EH (cell line): ENCODE measurements at places on chromosomes 1 and 21.

DNA sequence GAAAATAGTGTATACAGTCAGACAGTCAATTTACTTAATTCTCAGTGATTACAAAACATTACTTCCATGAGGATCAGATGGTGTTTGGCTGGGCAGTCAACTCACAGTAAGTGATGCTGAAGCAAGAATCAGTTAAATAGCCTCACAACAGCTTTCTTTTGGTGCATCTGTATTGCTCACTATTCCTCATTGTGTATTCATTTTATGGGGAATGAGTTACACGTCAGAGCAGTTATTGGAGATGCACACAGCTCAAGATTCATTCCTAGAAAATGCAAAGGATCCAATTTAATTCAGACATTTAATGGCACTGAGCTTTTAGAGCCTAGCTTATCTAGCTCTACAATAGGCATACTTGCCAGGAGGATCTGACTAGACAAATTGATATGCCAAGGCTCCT lies 150.6 kb downstream of the HS2ST1 start:
- DNase-seq: peak; percentile 38

- DNase-seq: no peak
Measured at GRCh38 chr1:69475021-69475420, 92.7 kb upstream of the LRRC7 start.

GRCh38 chr1:36320767-36321118 lies 2.7 kb downstream of the EVA1B start:
- DNase-seq: no peak

- no peak for DNase-seq
Measured at GRCh38 chr1:224498574-224499170, 64.1 kb upstream of the WDR26 start.

GRCh38 chr1:7219031-7219430 lies 433.8 kb downstream of the CAMTA1 start:
- DNase-seq: no peak

GRCh38 chr1:147171399-147172167 lies 687 bp downstream of the PRKAB2 start:
- peak; percentile 32 for DNase-seq

DNA sequence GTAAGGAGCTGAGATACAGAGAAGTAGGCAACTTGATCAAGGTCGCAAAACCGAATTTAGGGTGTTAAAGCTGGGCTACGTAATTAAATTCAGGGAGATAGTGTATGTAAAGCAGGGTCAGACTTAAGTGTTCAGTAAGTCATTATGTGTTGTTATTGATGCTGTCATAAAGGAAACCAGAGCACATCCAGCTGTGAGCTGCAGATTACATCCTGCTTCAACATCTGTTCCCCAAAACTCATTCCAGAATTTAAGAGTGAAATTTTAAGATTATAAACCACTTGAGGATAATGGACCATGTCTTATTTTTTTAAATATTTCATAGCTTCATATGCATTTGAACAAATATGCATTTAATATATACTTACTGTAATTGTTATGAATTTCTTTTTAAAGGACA lies 49.7 kb downstream of the IVNS1ABP start:
- DNase-seq: no peak

DNA sequence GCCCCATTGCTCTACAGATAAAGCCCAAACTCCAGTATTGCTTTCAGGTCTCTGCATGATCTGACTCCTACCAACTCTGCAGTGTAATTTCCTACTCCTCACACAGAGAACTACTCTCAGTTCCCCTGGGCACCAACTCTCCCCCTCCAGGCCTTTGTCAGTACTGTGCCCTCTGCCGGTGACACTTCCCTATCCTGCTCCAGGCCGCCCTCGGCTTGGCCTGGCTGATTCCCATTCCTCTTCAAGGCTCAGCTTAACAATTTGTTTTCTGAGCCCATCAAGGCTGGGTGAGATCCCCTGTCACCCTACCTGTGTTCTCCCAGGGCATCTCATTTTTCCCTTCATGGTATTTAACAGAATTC lies 2.6 kb downstream of the SLAMF8 start:
- DNase-seq: peak; percentile 23

GRCh38 chr21:42109873-42110525 lies 38.9 kb downstream of the UMODL1 start:
- no peak for DNase-seq

DNA sequence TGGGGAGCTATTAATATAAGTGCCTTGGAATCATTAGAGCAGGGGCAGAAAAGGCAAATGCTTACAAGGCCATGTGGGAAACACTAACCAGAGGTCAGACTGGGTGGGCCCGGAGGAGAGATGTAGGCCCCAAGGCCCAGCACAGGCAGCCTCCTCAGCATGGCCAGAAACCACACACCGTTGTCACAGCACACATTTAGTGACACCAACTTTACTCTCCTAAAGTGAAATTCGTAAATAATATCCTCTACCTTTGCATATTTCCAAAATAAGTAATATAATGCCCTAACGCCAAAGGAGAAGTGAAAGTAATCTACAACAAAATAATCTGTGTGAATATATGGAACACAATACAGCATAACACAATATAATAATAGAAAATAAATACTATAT lies 62.6 kb downstream of the KIF21B start:
- DNase-seq: no peak

GRCh38 chr1:64933296-64934070 lies 32.9 kb downstream of the JAK1 start:
- DNase-seq: peak; percentile 98

GRCh38 chr1:36118447-36119204 lies 6.4 kb downstream of the COL8A2 start:
- no peak for DNase-seq

DNA sequence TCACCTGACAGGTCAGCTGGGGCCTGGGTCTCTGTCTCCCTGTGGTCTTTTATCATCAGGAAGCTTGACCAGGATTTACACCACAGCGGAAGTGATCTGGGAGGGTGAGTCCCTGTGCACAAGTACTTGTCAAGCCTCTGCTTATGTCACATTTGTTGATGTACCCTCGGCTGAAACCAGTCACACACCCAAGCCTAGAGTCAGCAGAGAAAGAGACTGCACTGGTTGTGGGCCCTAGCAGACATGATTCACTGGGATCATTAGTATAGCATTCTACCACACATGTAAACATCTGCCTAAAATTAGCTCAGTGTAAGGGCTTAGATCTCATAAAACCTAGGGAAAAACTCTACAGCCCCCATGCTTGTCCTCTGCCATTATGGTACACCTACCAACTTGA lies 79.3 kb upstream of the LAMC2 start:
- peak; percentile 80 for DNase-seq

GRCh38 chr1:56491441-56491840 lies 87.9 kb downstream of the PLPP3 start:
- DNase-seq: peak; percentile 86

GRCh38 chr1:43639976-43640794 lies 9.8 kb upstream of the KDM4A start:
- DNase-seq: no peak

- DNase-seq: no peak
Measured at GRCh38 chr1:21245688-21246229, 44.5 kb downstream of the ECE1 start.

- peak; percentile 65 for DNase-seq
Measured at GRCh38 chr21:43644609-43645008, 14.7 kb downstream of the HSF2BP start.

- no peak for DNase-seq
Measured at GRCh38 chr1:48903291-48903690, 126.6 kb upstream of the BEND5 start.

DNA sequence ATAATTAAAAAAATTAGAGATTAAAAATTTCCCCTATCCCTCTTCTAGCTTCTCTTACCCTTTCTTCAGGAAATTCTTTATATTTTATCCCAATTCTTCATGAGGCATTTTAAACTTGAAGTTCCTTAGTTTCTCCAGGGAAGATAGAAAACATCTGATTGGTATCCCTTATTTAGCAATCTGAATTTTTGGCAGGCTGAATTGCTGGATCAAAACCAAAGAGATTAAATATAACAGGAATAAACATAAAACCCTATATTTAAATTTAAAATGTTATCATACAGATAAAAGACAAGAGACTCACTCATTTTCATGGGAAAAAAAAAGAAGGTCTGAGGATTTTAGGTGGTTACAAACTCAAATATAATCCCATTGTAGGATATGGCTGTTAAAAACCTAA lies 204.2 kb downstream of the CHRM3 start:
- DNase-seq: no peak

GRCh38 chr1:203057911-203058675 lies 27.7 kb downstream of the MYOG start:
- peak; percentile 94 for DNase-seq

DNA sequence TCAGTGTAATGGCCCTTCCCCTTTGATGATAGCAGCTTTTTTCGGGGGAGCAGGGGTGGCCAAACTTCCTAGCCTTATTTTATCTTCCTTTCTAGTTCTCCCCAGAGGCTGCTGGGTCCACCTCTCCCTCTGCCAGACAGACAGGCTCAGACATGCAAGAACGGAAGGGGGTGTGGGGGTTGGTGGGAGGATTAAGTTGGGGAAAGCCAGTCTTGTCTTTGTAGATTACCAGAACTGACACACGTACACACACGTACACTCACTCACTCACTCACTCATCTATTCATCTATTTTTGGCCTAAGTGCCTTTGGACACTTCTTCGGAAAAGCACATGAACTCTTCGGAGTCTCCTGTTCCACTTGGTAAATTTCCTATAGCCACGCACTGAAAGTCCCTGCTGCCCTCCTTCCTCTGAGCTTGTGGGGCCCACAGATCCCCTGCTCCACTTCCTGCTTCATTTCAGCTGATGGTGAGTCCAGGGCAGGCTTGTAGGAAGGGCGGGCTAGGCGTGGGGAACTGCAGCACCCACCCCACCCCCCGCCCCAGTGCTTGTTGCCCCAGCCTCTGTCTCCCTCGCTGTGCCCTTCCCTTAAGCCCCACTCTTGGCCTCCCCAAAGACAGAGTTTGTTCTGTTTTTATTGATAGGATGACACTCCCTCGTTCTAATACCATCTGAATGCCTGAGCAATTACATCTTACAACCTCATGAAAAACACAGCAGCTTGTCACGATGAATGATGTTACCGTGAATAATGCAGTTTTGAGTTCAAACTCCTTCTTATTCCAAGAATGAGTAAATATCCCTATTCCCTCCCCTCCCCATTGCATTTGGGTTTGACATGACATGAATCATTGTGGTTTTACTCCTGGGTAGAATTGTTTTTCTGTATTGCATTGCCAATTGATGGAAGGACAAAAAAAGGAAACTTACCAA lies 60.7 kb upstream of the ATP5PO start:
- peak; percentile 96 for DNase-seq

DNA sequence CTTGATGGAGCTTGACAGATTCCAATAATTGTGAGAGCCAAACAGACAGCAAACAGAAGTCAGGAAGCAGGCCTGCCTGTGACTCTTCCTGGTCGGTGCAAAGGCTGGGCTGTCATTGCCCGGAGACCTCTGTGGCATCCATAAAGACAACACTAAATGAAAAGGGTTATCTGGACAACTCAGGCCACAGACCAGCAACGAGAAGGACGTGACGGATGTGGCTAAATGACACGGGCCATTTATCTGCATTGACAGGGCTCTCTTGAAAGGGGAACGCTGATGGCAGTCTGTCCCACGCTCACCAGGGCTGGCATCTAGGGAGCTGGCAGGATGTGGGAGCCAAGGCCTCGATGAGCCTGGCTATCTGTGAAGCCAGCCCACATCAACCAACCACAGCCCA lies 35.0 kb downstream of the HMGB4 start:
- no peak for DNase-seq

- no peak for DNase-seq
Measured at GRCh38 chr1:36533897-36534296, 51.2 kb upstream of the CSF3R start.

- DNase-seq: no peak
Measured at GRCh38 chr1:59653968-59654367, 160.8 kb upstream of the HOOK1 start.

DNA sequence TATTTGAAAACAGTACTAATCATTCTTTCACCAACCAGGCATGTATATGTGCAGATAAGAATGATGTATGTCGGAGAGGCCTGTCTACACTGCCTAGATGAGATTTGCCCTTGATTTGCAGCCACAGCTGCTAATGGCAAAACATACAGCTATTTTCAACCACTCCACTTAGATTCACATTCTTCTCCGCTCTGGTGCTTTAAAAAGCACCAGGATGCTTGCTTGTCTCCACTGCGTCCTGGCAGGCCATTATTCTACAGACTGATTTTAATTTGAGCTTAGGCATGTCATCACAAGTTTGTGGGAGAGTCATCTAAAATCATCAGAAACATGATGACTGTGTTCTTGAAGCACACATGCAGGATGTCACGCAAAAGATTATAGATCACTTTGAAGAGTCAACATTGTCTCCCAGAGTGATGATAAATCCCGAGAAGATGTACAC lies 119.0 kb upstream of the NRIP1 start:
- DNase-seq: no peak

DNA sequence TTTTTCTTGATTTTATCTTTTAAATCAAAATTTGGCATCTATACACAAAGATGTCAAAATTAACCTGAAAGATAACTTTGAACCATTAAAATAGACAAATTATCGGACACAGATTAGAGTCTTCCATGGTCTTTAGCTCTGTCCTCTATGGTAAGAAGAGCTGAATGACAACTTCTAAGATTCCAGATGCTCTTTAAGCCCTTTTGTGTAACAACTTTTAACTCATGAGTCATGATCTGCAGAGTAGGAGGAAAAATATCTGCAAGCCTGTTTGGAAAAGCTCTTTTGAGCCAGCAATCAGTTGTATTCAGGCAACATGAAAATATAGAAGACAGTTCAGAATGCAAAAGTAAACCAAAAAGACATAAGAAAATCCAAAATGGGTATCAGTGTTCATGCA lies 37.8 kb downstream of the TTC13 start:
- peak; percentile 56 for DNase-seq

- DNase-seq: no peak
Measured at GRCh38 chr1:230884646-230885045, 16.3 kb upstream of the C1orf198 start.

DNA sequence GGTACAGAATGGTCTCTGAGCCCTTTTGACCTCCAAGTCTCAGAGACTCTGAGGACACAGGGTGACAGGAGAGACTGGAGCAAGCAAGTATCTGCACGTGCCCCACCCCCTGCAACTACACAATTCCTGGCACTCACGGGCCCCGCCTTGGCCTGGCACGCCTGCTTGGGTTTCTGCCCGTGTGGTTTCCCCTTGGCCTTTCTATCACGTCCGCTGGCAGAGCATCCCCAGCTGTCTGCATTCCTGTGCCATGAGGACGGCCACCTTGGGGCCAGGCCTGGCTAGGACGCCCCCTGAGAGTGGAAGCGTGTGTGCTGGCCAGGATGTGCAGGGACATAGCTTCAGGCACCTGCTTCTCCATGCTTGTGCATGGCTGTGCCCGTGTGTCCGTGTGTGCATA lies 14.3 kb upstream of the EDN2 start:
- peak; percentile 81 for DNase-seq

DNA sequence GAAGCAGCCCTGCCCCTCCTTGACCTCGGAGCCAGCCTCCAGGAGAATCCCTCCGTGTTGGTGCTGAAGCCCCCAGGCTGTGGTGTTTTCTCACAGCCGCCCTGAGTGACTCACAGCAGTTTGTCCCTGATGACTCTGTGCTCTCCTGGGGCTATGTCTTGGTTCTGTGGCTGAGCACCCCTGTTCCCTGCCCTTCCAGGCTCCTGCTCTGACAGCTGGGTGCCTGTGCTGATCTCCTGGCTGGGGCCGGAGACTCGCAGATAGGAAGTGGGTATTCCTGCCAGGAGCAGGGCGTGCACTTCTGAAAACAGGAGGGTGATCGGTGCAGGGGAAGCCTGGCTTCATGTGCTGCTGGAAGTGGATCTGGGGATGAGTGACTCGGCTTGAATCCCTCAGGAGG lies 34.5 kb downstream of the POFUT2 start:
- DNase-seq: peak; percentile 72
